ENCODE measurements at places on chromosomes 7 and 10.

DNA sequence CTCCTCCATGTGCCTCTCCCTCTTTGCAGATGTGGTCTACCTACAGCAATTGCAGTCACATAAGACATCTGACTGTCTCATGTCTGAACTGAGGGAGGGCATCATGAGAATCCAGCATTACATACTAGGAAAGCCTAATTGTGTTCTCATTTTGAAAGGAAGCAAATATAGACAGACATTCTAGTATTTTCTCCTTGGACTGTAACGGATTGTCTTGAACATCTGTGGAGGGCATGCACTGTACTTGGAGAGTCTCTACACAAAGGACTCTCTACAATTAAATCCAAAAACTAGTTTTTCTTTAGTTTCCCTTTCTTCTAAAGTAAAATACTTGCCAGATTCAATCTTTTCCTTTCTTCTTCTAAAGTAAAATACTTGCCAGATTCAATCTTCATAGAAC lies 34.7 kb upstream of the TRIL start:
- DNase-seq = no peak

GRCh38 chr10:12594448-12594944 lies 245.1 kb downstream of the CAMK1D start:
- no peak for DNase-seq

DNA sequence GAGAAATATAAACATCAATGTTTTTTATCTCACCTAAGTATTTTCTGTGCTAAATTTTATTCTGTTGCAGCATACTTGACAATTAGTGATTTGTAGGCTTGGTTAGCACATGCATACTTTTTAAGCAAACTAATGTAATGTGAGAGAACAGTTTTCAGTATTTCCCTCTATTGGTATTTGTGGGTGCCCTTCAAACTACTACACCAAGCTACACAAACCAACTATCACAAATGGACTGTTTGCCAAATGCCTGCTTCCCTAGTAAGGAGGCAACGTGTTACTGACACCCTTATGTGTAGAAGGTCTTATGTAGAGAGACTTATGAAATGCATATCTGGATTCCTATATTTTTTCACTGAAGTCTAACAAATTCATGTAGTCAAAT lies 98.4 kb upstream of the FZD1 start:
- DNase-seq = no peak

GRCh38 chr10:92873029-92873428 lies 24.7 kb downstream of the EXOC6 start:
- no peak for DNase-seq

GRCh38 chr7:17677408-17677807 lies 262.9 kb downstream of the SNX13 start:
- DNase-seq = no peak

GRCh38 chr7:117686311-117686935 lies 186.8 kb downstream of the CTTNBP2 start:
- no peak for DNase-seq

DNA sequence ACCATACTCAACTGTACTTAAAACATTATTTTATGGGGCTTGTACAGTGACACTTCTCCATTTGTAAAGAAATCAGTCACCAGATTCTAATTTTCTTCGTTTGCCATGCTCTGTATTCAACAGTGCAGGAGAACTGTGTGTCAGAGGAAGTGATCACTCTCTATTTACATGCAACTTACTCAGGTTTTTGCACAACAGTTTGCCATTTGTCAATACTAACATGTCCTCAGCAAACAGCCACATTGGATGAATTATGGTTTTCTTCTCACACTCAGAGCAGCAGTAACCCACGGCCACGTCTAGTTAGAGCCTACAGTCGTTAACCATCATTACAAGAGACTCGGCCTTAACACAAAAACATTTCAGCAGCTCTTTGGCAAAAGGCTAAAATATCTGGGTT lies 69.2 kb upstream of the SP4 start:
- no peak for DNase-seq

DNA sequence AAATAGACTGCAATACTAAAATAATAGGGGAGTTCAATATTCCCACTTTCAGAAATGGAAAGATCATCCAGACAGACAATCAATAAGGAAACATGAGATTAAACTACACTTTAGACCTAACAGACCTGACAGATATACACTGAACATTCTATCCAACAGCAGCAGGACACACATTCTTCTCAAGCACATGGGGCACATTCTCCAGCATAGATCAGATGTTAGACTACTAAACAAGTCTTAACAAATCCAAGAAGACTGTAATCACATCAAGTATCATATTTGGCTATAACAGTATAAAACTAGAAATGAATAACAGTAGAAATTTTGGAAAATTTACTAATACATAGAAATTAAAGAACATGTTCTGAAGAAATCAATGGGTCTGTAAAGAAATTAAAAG lies 458.9 kb upstream of the ANKRD30A start:
- DNase-seq = no peak

GRCh38 chr7:78720066-78720465 lies 733.4 kb downstream of the MAGI2 start:
- no peak for DNase-seq

DNA sequence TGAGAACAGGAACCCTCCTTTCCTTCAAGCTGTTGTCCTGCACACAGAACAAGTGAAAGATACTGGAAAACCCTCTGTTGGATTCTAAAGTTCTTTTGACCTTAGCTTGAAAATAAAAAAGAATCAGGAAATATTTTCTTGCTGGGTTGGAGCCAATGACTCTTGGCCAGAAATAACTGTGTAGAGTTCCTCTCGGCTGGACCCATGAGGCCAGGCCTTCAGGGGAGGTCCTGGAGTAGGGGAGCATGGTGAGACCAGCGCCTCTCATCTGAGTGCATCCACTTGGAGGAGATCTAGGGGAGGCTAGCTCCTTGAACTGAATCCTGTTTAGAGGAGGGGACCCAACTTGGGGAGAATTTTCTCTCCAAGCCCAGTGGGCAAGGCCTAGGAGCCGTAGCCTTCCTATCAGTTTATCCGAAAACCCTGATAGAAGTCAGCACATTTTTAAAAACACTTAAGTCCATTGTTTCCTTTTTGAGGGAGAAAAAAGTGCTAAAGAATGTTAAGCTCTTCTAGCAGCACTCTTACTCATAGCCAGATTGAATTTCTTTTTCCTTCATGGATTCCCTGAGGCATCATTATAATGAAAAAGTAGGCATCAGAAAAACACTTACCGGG lies 635.7 kb upstream of the ANKRD30A start:
- no peak for DNase-seq

- DNase-seq = no peak
Observed at GRCh38 chr7:139515266-139515665, 8.2 kb upstream of the CLEC2L start.

GRCh38 chr7:116950889-116951351 lies 2.4 kb upstream of the ST7 start:
- DNase-seq = no peak

- DNase-seq = no peak
Observed at GRCh38 chr7:50627824-50628361, 62.7 kb upstream of the DDC start.

DNA sequence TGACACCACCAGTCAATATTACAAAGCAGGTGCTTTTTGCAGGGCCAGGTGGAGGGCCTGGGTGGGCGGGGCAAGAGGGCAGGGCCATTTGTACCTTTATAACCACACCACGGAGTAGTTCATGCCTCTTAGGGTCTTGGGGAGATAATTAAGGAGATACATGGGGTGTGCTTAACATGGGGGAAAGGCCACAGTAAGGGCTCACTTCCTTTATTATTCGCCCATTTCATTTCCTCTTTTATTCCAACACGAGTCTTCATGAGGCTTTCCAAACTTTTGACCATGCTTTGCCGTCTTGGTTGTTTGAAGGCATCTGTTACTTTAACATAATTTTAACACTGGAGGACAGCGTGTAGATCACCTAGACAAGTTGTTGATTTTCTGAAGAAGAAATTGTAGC lies 33.3 kb upstream of the LYZL2 start:
- DNase-seq = no peak

GRCh38 chr7:55970561-55970960 lies 6.2 kb downstream of the NIPSNAP2 start:
- DNase-seq = no peak

DNA sequence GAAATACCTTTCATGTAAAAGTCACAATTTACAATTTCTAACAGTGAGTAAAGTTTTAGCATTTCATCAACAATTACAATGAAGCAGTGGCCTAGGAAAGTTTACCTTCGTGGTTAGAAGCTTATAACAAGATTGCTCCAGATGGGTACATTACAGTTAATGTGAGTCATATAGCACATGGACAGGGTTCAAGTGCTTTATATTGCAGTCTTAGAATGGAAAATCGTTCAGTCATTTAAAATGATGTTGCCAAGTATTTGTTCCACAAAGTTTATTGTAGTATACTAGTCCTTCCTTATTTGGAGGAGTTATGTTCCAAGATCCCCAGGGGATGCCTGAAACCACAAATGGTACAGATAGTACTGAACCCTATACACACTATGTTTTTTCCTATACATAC lies 174.6 kb upstream of the TARP start:
- no peak for DNase-seq

DNA sequence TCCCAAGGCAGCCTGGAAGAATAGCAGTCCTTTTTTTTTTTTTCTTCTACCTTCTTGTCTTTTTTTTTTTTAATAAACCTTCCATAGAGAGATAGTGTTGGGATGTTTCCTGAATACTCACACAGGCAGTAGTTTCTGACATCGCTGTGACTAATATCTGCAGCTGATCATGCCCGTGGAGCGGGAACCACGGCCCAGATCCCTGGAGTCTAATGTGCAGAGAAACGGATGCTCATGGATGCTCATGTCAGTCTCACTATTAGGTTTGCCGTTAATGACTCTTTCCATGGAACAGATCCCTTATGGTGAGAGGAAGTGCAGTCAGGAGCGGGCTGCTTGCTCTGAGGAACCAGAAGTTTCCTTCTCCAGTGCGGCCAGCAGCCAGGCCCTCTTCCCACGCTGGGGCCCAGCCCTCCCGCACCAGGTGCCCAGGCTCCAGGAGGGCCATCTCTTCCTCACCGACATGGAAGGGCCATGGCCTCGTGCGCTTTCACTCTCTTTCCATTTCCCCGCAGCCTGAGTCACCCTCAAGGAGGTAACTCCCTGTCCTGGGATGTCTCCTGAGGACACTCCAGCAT lies 132.5 kb downstream of the WDR37 start:
- no peak for DNase-seq

DNA sequence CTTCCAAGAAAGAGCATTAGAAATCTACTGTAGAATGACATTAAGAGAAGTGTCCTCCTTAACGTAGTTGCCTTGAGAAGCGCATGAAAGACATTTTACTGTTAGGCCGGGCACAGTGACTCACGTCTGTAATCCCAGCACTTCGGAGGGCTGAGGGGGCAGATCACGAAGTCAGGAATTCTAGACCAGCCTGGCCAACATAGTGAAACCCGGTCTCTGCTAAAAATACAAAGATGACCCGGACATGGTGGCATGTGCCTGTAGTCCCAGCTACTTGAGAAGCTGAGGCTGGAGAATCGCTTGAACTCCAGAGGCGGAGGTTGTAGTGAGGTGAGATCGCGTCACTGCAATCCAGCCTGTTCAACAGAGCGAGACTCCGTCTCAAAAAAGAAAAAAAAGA lies 28.9 kb downstream of the TARP start:
- DNase-seq = no peak

DNA sequence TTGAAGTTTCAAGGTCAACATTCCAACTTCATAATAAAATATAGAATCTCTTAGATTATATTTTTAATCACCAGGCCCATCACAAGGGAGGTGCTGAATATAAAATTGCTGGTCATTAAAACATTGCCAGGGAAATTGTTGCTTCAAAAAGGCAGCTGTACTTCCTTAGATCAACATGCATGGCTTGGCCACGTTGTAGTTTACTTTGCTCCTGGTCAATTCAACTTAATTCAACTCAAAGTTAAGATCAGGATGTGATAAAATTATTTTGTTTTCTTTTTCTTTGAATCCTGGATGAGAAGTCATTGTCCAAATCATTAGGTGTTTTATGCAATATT lies 317.4 kb downstream of the PAXIP1 start:
- no peak for DNase-seq

- no peak for DNase-seq
Observed at GRCh38 chr7:133540096-133540860, 287.4 kb downstream of the EXOC4 start.

DNA sequence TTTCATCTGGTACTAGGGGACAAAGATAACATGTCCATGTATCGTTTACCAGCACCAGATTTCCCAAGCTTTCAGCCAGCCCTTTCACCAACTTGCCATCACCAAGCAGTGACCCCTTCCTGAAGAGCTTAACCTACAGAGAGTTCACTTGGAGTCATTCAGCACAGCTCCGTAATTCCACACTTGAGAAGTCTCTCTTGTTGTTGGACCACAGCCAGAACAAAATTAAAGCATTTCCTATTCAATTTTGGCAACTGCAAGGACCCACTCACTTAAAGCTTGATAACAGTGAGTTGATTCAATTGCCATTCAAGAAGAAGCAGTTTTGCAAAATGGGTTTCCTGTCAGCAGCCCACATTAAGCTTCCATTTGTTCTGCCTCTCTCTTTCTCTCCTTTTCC lies 88.5 kb upstream of the LRRTM3 start:
- DNase-seq = no peak

DNA sequence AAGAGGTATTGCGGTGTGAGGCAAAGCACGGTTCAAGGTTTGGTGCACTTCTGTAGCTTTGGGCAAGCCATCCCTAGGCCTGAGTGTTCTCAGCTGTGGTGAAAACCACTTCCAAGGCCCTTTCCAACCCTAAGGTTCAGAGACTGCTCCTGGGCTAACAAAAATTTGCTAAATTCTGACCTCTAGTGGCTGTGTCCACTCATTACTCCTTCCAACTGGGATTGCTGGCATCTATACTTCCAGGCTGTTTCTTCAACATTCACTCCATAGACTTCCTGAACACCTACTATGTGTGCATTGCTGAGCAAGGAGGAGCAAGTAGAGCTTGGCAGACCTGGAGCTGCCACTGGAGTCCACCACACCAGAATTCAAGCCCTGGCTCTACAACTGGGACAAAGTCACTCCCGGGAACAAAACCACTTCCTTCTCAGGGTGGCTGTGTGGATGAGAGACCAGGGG lies 29.3 kb upstream of the SH3PXD2A start:
- peak; percentile 52 for DNase-seq

- DNase-seq = no peak
Observed at GRCh38 chr10:34737772-34738169, 77.3 kb downstream of the PARD3 start.
